Upper lobe of left lung (tissue), 6 donors: ENCODE measurements at places on chromosomes 5 and 9.

DNA sequence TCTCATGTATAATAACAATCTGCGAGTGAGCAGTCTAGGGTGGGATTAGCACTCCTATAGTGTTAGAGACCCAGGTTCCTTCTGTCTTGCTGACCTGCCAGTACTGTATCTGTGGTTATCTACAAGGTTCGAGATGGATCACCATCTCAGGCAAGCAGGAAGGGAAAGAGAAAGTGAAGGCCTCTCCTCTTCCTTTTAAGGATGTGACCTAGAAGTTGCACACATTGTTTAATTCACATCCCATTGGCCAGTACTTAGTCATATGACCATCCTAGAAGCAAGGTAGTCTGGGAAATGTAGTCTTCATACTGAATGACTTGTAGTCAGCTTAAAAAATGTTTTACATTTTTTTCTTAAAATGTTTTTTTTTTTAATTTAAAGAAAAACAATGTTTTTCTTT, 168.6 kb downstream of the CARTPT start:
- no peak for DNase-seq

DNA sequence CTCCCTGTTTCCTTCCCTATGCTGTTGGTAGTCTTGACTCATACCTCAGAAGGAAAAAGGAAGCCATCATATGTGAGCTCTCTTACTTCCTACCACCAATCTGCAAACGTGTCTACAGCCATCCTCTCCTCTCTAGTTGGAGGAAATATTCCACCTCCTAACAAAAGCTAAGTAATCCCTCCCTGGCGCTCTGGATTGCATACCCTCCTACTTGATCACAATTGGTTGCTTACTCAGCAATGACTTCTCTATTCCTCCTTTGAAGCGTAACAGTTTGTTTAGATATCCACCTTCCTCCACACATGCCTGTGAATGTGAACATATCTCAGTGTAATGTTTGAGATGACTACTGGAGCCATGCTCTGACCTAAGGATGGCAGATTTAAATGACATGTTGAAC, 18.2 kb downstream of the RUSC2 start:
- DNase-seq, result no peak

- DNase-seq, result no peak
These were observed 142.8 kb downstream of the NSG2 start for GRCh38 chr5:174188295-174188694.

- DNase-seq, result no peak
These were observed 168.5 kb downstream of the HSD17B3 start for GRCh38 chr9:96133321-96134021.

DNA sequence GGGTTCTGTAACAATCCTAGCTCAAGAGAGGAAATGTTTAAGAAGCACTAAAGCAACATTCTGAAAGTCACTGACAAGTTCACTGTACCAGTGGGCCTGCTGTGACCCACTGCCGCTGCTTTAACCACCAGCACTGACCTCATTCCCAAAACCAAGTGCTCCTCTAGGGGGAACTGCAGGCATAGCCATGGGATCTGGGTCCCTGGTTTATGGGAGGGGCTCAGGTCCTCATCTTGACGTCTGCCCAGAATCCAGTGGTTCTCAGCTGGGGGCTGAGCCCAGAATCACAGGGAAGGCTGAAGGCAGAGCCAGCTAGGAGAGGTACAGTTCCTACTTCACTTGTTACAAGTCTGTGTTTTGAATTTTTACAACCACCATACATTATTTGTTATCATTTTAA, 36.1 kb upstream of the SLC2A8 start:
- DNase-seq, result no peak

DNA sequence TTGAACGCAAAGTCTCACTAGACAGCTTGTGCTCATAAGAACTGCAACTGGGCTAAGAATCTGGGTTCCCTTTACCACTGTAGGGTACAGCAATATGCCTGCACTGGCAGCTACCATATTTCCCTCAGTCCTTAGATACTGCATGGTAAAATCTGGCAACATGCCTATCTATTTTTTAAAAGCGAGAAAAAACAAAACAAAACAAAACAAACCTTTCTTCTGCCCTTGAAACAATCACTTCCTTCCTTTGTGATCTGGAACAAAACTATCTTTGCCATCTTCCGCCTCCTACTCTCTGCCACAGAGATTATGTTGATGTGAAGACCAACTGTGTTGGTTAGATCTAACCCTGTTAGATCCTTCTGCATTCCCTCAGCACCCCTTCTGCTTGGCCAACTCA, 242.9 kb downstream of the EBF1 start:
- DNase-seq, result no peak

DNA sequence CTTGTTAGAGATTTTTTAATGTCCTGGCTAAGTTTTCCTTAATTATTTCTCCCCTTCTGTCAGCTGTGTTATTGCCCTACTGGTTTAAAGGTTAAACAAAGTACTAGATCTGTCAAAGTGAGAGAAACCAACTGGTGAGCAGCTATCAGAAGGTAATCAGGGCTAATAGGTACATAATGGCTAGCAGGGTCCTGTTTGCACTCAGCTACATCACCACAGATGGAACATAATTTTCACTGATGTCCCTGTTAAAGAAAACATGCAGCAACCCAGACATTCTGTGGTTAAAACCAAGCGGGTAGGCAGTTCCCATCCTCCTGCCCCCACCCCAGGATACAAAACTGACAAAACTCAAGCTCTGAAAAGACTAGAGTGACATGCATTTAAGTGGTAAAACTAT, 473.9 kb downstream of the NR2F1-AS1 start:
- DNase-seq, result no peak

DNA sequence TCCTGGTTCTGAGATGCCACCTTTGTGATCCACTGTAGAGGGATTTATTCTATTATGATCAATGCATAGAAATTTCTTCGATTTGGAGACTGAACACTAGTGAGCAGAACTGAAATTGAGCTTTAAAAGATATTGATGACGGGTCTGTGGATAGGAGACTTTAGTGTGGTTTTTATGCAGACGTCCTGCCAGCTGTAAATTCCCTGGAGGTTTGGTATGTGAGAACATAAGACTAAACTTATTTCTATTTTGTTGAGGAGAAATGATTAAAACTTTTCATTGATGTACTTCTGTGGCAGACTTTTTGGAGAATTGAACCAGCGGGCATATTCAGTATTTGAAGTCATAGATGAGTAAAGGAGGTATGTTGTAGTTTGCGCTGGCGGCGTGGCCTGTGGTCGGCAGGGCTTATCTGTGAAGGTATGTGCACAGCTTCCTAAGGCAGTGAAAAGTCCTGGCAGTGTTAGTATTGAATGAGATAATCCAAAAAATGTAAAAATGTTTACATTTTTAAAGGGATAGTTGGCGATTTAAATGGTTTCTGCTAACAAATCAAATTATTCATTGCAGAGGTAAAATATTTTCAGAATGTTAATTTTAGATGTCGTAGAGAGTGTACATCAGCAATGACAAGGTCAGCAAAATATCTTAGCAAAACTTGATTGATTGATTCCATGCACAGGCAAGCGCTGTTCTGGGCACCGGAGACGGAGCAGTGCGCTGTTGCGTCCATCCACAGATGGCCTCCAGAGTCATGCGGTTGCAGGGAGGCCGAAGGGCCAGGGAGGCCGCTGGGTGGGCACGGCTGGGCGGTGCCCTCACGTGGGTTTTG, 20.4 kb downstream of the TENT4A start:
- no peak for DNase-seq

DNA sequence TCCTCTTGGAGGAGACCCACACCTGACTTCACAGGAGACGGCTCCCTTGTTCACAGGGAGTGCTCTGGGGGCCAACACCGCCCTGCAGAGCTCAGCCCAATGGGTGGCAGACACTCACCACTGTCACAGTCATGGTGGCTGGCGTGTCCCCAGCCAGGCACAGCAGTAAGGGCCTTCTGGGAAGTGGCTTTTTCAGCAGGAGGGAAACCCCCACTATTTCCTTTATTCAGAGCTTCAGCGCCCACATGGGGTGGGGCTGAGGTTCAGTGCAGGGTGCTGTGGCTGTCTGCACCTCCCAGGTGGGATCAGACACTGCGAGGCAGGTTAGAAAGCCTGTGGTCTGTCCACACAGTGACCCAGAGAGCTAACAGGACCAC, 3.6 kb upstream of the SNAPC4 start:
- no peak for DNase-seq

- DNase-seq, result no peak
These were observed 166.9 kb upstream of the TRIM32 start for GRCh38 chr9:116520218-116520617.

DNA sequence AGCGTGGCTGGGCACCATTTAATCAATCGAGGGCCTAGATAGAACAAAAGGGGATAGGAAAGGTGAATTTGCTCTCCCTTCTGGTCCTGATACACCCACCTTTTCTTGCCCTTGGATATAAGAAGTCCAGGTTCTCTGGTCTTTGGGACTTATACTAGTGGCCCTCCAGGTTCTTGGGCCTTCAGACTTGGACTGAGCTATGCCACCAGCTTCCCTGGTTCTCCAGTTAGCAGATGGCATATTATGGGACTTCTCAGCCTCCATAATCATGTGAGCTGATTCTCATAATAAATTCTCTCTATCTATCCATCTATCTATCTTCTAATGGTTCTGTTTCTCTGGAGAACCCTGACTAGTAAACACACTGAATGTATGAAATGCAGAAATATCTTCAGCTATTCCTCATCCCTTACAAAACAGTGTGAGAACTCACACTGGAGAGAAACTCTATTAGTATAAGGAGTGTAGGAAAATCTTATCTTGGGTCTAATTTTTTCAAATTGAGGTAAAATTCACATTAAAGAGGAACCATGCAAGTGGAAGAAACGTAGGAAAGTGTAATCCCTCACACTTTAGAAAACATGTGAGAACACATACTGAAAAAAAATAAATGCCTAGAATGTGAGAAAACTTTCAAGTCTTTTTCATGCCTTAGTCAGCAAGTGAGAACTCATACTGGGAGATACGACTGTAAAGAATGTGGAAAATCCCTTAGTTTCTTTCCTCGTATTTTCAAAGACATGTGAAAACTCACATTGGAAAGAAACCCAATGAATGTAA, 15.5 kb downstream of the PCDHB15 start:
- DNase-seq, result no peak

DNA sequence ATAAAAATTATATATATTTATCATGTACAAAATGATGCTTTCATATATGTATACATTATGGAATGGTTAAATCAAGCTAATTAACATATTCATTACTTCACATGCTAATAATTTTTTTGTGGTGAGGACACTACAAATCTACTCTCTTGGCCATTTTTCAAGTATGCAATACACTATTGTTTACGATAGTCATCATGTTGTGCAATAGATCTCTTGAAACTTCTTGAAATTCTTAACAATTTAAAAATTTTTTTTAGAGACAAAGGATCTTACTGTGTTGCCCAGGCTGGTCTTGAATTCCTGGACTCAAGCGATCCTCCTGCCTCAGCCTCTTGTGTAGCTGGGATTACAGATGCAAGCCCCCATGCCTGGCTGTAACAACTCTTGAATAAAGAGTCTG, 45.2 kb upstream of the SHOC1 start:
- DNase-seq, result no peak

DNA sequence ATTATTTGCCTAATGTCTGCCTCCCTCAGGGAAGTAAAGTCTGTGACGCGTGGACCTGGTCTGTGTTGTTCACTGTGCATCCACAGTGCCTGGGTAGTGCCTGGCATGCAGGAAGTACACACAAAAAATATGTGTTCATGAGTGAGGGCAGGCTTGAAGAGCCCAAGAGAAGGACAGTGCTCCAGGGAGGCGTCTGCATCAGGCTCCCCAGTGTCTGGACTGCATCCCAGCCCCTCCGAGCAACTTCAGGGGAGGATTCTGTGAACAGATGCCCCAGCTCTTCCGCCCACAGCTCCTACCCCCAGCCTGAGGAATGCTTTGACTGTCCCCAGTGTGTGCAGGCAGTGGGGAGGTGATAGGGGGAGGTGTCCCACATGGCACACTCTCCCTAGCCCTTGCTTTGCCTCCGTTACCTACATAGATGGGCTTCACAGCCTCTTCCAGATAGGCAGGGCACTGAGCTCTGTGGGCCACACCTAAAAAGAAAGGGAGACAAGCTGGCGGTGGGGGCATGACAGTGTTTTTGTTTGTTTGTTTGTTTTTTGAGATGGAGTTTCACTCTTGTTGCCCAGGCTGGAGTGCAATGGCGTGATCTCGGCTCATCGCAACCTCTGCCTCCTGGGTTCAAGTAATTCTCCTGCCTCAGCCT, 25.4 kb downstream of the IRF1 start:
- no peak for DNase-seq

DNA sequence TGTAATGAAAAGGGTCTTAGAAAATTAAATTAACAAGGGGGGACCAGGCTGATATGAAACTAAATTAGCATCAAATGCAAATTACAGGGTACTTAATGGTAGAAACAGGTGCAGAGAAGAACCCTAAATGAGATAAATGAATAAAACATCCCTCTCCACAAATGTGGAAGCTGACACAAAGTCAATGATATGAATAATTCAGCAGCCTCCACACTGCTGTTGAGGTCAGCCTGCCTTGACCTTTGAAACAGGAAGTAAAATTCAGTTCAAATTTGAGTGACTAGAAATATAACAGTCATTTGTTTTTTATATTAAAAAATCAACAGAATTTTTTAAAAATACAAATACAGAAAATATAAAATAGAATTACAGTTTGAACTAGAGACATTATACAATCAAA, 40.0 kb downstream of the EBF1 start:
- DNase-seq, result no peak

DNA sequence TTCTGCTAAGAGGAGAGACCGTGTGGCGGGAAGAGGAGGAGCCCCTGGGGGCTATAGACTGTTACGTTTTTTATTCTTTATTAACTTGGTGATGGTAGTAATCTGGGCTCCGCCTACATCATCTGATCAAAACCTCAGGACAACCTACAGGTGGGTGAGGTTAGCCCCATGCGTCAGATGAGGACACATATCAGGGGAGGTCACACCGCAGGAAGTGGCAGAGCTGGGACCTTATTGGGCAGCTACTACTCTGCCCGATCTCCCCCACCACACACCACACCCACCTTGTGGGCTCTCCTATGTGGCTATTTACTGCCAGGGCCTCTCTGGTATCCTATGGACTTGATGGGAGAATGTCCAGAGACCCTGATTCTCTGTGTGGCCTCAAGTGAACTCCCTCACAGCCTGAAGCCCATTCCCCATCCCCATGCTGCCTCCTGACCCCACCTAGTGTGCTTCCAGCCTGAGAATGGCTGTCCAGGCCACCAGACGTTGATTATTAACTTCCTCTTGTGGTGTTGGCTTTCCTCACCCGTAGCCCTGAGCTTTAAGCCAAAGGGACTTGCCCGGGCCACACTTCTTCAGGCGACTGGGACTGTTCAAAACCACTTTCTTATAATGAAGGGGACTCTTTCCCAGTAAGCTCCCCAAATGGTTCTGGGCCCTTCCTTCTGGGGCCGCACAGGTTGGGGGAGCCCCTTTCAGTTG, 8.2 kb downstream of the UNC5A start:
- DNase-seq, result no peak

DNA sequence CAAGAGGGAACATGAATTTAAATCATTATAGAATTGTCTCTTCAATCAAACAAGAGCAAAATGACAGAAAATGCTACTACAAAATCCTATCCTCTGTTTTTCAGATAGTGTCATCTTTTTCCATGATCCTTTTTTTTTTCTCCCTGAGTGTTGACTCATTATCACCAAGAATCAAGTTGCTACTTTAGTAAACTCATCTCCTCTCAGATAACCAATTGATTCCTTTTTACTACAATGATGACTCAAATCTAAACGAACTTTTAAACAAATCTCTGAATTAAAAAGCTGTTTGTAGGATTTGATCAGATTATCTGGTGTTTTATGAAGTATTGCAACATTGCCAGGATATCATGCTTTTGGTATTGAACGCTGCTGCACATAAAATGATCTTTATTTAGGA, 23.9 kb upstream of the IL7R start:
- DNase-seq, result no peak
